Left forelimb (tissue), 1 donor: ENCODE measurements at places on chromosomes 1 and 21.
A peak's percentile ranks its signal among the peaks of the same experiment; 100 is the strongest.

DNA sequence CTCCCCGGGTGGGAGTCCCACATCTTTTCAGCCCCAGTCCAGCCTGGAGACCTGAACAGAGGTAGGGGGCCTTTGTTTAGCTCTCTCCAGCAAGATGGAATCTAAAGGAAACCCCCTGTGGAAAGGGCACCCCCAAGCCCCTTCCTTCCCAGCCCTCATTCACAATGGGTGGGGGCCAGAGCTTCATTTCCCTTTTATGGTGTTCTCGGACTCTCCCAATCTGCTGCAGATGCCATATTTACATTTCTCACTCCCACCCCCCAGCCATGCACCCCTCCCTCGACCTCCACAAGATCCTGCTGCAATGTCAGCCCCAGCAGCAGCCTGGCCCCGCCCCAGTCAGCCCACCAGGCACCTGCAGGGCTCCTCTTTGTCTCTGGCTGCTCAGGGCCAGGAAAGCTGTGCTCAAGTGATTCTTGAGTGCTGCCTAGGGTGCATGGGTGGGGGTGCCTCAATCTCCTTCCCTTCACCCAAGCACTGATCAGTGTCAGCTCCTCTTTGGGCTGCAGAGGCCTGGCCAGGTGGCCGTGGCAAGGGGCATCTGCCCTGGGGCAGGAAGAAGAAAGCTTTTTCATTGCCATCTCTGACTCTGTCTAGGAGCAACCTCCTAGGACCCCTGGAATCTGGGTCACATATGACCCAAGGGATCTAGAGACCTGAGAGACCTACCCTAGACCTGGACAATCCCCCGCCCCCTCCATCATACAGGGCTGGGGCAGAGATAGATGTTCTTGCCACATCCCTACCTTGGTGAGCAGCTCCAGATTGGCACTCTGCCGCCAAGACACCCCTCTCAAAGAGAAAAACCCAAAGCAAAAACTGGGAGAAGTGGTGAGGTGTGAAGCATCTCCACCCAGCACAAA, 1.7 kb downstream of the KIF21B start:
- no peak for DNase-seq

DNA sequence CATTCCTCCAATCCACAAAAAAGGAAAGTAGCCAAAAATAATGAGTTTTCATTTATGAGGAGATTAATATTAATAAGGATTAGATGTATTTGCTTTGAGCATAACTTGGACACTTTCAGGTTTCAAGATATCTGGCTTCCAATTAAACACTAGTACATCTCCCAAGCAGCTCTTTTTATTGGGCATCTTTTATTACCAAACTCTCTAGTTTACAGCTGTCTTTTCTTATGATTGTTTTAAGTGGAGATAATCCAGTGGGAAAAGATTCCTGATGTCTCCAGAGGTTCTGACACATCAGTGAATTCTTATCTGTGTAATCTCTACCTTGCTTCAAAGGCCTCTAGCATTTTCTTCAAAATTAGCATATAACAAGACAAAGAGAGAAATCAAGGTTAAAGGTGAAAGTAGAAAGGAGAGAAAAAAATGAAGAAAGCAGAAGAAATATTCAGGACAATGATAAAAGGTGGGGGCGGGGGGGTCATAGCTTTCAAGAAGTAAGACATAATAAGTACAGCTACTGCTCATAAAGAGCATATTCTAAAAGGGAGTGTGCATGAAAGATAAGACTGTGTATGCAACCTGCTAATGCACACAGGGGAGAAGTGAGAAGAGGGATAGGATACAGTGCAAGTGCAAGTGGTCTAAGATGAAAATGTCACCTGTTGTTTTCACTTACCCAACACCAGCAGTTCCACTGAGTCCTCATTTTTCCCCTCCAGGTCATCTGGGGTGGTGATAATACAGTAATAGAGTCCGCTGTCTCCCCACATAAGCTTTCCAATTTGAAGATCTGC, 19.1 kb downstream of the ILDR2 start:
- DNase-seq, result no peak

- DNase-seq, result no peak
These were observed 1.9 kb upstream of the PTPRU start for GRCh38 chr1:29234471-29234870.

- DNase-seq, result no peak
These were observed 101.8 kb upstream of the ARTN start for GRCh38 chr1:43831851-43832250.

DNA sequence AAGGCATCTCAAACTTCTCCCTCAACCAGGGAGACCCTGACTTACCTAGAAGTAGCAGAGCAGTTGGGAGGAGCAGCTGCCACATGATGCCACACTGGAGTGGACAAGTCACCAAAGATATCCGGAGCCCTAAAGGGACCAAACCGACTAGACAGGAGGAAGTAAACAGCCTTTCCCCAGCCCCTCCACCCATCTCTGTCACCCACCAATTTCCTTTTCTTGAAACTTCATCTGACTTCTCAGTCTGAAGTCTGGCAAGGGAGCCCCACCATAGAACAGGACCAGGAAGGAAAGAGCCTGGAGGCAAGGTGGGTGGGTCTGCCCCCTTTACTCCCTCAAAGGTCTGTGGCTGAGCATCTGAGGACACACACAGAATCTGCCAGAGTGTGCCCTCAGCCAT, at the start of gene FCGR3A:
Gene FCGR3A, minus strand, starts transcription at position 167 of the 400 bp plus-strand sequence. Its CDS starts 82 bp downstream, at position 85.
- DNase-seq, result no peak

- no peak for DNase-seq
These were observed 296.1 kb downstream of the HHIPL2 start for GRCh38 chr1:222251847-222252246.

GRCh38 chr1:198969981-198970380, 331.1 kb downstream of the PTPRC start:
- DNase-seq, result no peak

DNA sequence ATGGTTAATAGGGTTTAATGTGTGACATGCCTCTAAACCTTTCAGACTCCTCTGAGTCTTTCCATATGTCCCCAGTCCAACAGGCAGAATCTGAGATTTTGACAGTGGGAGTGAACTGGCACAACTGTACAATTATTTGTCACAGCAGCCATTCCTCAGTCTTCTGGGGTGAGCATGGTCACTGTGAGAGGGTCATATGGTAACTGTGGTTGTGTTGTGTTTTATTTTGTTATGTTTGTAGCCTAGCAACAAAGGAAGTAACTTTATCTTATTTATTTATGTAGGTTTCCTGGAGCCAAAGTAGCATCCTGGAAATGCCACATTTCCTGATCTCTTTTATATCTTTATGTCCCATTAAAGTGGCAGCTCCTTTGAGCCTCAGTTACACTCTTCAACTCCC, 1067.9 kb downstream of the TTLL7 start:
- DNase-seq, result no peak

GRCh38 chr1:21064057-21064456, 112.6 kb downstream of the EIF4G3 start:
- DNase-seq, result no peak

- no peak for DNase-seq
These were observed 31.6 kb downstream of the VN1R5 start for GRCh38 chr1:247287460-247287859.

GRCh38 chr21:16117331-16117730, 387.5 kb downstream of the USP25 start:
- DNase-seq, result no peak

DNA sequence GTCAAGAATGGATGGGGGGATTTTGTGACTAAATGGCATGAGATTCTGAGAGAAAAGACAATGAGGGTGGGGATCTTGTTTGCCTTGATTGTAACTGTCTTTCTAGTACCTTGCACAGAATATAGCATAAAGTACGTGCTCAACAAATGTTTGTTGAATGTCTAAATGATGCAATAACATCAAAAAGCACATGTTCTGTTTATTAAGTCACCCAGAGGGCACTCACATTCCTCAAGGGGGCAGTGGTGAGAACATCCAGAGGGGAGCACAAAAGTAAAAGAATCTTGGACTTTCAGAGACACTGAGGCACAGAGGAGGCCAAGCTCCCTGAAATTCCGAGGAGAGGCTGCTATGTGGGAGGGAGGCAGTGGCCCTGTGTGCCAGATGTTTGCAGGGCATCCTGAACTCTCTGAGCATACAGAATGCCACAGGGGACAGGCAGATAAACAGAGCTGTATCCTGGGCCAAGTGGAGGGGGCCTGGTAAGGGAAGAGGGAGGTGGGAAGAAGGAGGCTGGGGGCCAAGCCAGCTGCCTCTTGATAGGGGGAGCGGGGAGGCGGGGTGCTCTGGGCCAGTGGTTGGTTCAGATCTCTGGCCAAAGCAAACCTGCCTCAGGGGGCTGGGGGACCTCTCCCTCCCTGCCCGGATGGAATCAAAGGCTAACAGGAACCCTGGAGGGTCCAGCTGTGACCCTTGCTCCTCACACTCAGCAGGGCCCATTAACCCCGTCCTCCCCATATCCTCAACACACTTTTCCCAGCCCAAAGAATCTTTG, 6.5 kb upstream of the ATP1A2 start:
- no peak for DNase-seq

- no peak for DNase-seq
These were observed 2.6 kb downstream of the CLCA1 start for GRCh38 chr1:86471291-86471690.

DNA sequence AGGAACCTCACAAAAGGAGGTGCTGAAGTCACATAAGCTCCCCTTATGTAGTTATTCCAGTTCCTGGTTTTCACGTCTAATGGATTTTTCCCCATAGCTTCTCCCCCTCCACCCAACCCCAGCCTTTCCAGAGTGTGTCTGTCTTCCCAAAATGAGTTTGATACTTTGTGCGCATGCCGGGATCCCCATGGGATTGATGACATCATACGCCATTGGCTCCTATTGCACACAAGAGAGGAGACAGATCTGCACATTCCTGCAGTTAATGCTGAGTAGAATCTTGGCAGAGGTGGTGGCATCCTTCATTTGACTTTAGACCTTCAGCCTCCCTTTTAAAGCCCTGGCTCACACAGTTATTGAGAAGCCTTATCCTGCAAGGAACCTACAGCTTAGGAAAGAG, 71.4 kb downstream of the DDR2 start:
- DNase-seq, result no peak

GRCh38 chr1:9069326-9070100, at the start of gene SLC2A5:
TSS of gene SLC2A5 (minus strand) at chr1:9069635. CDS start at chr1:9069536, 99 bp downstream.
- no peak for DNase-seq

DNA sequence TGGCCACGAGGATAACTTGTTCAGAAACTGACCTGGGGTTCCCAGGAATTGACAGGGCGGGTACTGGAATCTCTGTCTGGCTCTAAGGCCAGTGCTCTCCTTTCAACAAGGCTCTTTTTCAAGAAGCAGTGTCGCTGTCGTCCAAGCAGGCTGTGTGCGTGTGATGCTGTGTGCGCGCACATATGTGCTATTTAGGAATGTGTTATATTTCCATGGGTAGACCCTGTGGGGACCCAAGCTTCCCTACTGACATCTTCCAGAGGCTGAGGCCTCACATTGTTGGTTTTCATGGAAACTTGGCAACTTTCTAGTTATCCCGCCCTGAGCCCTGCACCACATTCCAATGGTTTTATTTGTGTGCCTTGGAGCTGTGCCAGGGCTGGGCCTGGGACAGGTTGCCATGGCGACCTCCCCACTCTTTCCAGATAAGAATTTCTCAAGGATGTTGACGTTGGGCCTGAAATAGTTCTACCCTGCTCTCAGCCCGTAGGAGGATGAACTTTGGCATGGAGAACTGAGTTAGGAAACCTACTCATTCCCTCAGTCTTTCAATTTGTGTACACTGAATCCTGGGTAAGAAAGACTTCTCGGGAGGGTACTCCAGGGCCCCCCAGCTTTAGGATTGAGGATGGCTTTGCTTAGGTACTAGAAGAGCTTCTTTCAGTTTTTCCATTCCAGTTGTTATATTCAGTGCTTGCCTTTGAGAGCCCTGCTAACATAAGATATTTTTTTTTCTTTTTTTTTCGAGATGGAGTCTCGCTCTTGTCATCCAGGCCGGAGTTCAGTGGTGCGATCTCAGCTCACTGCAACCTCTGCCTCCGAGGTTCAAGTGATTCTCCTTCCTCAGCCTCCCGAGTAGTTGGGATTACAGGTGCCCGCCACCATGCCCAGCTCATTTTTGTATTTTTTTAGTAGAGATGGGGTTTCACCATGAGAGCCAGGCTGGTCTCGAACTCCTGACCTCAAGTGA, 38.8 kb upstream of the SRSF10 start:
- DNase-seq, result peak; percentile 95

DNA sequence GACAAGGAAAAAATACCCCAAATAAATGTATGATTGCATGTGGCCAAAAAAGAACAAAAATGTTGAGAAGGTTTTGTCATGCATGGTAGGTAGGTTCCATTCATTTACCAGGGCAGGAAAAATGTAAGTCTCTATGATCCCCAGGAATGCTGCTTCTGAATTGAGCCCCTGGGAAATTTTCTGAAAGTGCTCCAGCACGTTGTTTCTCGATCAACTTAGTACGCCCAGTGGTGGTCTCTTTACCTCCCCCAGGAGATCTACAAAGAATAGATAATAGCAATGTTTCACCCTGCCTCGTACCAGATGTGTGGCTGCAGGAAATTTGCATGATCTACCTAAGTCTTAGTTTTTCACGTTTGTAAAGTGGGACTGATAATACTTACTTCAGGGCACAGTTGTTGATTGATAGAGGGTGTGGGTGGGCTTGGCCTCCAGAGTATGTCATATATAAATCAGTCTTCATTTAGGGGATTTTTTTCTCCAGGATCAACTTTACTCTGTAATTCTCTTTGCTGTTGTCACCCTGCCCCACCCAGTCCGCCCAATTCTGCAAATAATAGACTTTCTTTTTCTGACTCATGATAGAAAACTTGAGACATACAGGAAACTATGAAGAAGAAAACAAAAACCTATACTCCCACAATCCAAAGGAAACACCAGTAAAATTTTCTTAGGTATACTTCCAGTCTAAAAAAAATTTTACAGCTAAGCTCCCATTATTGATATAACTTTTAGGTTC, 462.0 kb upstream of the RUNX1 start:
- DNase-seq, result no peak

DNA sequence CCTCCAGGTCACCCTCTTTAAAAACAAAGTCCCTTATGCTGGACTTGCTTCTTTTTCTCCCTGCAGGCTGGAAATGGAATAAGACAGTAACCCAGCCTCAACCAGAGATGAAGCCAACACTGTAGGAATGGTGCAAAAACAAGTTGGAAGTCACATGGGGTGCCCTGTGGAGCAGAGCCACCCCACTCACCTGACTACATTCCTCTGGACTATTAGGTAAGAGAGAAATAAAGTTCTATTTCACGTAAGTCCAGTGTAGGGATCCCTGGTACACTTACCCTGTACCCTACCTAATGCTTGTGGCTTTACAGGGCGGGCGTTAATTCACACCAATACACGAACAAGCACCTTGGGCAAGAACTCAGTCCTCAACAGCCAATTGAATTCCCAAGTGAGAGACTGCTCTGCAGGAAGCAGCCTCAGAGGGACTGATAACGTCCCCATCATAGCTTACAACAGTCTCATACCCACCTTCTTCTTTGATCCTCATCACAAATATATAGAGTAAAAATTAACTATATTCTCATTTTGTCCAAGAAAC, 112.5 kb upstream of the FGGY start:
- no peak for DNase-seq
